ENCODE measurements at places on chromosomes 16 and 17.

DNA sequence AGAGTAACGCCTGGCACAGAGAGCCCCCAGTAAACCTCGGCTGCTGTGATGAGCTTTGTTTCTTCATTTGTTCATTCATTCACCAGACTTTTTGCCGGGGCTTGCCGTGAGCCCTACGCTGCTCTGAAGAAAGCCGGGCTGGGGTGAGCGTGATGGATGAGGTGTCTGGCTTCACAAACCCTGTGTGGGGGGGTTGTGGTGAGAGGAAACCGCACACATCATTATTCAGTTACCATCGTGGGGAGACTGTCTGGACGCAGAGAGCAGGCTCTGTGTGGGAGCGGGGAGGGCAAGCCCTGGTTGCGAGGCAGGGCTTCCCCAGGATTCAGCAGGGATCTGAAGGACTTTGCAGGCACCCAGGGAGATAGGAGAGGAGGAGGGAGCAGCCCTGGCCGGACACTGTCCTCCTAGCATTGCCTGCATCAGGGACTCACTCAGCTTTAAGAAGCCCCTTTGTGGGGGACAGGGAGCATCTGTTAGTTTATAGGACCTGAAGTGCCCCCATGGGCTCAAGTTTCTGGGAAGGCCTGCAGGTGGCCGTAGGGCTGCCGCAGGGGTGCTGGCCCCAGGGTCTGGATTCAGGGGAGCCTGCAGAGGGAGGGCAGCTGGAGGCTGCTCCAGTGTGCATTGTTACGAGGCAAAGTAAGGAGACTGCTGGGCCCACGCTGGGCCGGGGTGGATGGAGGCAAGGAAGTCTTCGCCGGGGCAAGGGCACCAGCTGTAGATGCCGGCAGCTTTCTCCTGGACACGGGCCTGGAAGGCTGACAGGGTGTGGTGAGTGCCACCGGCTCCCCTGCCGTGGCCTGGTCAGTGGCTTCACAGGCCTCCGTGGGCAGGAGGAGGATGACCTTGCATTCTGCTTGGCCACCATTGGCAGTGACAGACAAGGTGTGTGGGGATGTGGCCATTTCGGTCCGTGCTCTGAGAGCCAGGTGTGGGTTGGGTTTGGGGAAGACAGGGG lies 334.5 kb downstream of the SEC14L1 start:
- no peak overlapping the region for H3K4me3 ChIP-seq
- no peaks in the 10 kb centered on the region for H3K27me3 ChIP-seq
- H3K27ac ChIP-seq: peak overlapping the region; percentile 62
- DNase-seq: no peak
- peaks cover 63% of the 10 kb centered on the region for H3K4me1 ChIP-seq

DNA sequence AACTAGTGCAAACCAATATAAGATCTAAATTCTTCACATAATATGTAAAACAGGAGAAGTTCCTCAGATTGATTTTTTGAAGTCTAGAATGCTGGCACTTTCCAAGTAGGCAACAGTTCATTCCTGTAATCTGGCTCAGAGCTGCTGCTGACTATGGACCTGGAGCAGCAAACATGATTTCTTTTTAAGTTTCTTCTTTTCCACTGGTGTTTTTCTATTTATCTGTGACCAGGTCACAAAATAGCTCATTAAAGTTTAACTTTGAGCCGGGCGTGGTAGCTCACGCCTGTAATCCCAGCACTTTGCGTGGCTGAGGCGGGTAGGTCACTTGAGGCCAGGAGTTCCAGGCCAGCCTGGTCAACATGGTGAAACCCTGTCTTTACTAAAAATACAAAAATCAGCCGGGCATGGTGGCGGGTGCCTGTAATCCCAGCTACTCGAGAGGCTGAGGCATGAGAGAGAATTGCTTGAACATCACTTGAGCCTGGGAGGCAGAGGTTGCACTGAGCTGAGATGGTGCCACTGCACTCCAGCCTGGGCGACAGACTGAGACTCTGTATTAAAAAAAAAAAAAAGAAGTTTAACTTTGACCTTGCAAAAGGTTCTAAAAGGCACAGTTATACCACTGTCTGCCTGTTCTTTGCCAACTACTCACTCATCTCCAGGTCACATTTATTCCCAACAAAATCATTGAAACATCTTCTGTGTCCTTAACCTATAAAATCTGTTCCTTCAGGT lies 29.4 kb upstream of the SLC13A2 start:
- H3K36me3 ChIP-seq: no peaks in the 10 kb centered on the region
- DNase-seq: no peak
- no peak overlapping the region for H3K4me3 ChIP-seq
- H3K27ac ChIP-seq: no peak overlapping the region
- peaks cover 5% of the 10 kb centered on the region for H3K27me3 ChIP-seq
- H3K4me1 ChIP-seq: no peaks in the 10 kb centered on the region

GRCh38 chr16:84829168-84829965 lies 9.6 kb downstream of the CRISPLD2 start:
- no peaks in the 10 kb centered on the region for H3K36me3 ChIP-seq
- no peaks in the 10 kb centered on the region for H3K4me1 ChIP-seq
- DNase-seq: no peak
- H3K4me3 ChIP-seq: no peak overlapping the region

DNA sequence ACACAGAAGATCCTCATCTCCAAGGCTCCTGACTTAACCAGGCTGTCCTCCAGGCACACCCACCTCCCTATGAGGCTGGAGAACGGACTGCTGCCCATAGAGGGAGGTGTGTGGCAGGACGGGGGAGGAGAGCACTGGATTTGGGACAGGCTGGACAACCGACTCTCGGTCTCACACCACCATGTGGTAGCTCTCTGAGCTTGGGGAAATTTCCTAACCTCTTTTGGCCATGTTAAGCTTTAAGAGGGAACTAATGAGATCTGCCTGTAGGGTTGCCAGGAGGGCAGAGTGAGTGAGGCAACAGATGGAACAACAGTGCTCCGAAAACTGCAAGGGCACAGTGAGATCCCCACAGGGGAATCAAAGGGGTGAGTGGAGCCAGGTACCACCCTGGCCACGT lies 32.7 kb downstream of the RHBDL3 start:
- H3K27me3 ChIP-seq: no peaks in the 10 kb centered on the region
- H3K4me3 ChIP-seq: no peak overlapping the region
- no peak overlapping the region for H3K27ac ChIP-seq
- H3K4me1 ChIP-seq: peaks cover 26% of the 10 kb centered on the region
- no peaks in the 10 kb centered on the region for H3K36me3 ChIP-seq
- DNase-seq: no peak

DNA sequence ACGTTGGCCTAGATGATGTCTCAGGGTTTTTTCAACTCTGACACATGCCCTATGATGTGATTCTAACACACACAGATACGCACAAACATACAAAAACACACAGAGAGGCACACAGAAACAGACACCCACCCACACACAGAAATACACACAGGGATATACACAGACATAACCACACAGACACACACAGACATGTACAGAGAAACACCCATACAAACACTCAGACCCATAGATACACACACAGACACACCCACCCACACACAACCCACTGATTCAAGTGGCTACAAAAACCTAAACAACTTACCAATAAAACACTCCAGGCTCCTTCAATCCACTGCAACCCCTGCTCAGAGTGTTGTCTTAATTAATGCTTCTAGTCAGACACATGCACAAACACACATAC lies 244.6 kb upstream of the CCL2 start:
- no peaks in the 10 kb centered on the region for H3K4me1 ChIP-seq
- DNase-seq: no peak
- H3K27ac ChIP-seq: no peak overlapping the region
- no peaks in the 10 kb centered on the region for H3K36me3 ChIP-seq

DNA sequence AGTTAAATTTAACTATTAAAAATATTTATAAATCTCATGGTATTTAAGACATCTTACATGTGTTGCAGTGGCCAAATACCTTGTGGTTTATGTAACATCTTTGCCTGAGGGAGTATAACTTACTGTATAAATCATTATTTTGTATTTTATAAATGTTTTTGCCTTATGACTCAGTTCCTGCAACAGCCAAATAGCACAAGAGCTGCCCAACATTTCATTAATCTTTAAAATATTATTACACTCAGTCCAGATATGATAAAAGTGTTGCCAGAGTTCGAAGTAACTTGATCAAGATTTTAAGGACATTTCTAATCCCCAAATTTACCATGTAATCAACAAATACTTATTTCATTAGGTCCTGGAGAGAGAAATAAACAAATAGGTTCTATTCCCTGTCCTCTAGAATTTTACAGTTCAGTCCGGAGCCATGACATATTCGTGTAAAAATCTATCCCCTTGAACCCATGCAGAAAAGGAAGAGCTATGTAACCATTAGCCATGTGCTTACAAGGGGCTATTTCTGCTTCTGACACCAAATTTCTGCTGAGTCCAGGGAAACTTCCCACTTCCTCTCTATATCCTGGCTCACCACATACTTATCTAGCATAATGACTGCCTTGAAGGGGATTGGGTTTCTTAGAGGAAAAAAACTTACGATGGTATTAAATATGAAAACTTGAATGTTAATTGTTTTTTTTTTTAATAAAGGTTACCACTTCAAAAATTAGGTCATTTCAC lies 44.0 kb downstream of the IRX6 start:
- no peak for DNase-seq
- peaks cover 74% of the 10 kb centered on the region for H3K27me3 ChIP-seq
- H3K27ac ChIP-seq: no peak overlapping the region
- H3K36me3 ChIP-seq: no peaks in the 10 kb centered on the region
- no peaks in the 10 kb centered on the region for H3K4me1 ChIP-seq

DNA sequence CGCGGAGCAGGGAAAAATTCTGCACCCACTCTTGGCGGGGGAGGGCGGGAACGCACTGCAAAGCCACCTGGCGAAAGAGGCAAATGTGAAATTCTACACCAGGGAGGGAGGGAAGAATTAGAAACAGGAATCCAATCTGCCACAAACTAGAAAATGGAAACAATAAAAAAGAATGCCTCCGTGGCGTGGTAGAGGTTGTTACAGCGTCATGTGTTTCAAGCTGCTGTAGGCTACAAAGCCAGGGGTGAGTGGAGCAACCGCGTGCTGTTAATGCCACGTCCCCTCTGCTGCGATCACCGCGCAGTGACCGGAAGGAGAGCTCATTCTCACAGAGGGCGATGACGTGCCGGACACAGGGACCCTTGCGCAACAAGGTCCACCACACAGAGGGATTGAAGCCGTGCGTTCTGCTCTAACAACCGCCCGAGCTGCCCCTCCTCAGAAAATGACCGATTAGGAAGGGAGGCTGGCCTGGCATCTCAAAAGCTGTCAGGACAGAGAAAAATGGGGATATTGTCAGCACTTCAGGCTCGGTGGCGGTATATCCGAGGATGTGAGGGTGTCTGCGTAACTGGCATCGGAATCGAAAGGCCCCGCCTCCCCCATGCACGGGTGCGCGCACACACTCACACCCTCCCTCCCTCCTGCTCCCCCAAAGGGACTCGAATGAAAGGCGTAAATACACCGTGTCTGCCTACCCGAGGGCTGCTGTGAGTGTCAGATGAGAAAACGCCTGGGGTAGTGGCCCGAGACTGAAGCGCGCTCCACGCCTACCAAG lies 70.8 kb upstream of the TNRC6C start:
- peaks cover 5% of the 10 kb centered on the region for H3K4me1 ChIP-seq
- H3K27ac ChIP-seq: no peak overlapping the region
- no peaks in the 10 kb centered on the region for H3K36me3 ChIP-seq
- H3K27me3 ChIP-seq: peaks cover 72% of the 10 kb centered on the region
- peak overlapping the region; percentile 60 for H3K4me3 ChIP-seq
- no peak for DNase-seq

DNA sequence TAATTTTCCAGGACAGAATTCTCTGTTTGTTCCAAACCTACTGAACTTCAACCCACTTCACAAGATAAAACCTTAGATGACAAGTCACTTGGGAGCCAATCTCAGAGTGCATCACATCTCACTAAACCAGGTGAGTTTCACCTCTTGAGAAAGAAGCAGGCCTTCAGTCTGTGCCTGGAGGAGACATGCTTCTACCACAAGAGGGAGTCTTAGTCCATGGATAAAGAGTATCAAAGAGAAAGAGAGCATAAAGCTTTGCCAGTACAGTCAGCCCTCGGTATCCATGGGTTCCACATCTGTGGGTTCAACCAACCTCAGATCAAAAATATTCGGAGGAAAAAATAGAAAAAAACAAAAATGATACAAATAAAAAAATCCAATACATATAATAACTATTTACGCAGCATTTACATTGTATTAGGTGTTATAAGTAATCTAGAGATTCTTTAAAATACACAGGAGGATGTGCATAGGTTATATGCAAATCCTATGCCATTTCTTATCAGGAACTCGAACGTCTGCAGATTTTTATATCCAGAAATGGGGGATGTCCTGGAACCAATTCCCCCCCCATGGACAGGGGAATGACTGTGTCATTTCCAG lies 37.7 kb downstream of the DUSP14 start:
- H3K4me1 ChIP-seq: no peaks in the 10 kb centered on the region
- H3K27ac ChIP-seq: no peak overlapping the region
- H3K27me3 ChIP-seq: no peaks in the 10 kb centered on the region
- no peak overlapping the region for H3K4me3 ChIP-seq

DNA sequence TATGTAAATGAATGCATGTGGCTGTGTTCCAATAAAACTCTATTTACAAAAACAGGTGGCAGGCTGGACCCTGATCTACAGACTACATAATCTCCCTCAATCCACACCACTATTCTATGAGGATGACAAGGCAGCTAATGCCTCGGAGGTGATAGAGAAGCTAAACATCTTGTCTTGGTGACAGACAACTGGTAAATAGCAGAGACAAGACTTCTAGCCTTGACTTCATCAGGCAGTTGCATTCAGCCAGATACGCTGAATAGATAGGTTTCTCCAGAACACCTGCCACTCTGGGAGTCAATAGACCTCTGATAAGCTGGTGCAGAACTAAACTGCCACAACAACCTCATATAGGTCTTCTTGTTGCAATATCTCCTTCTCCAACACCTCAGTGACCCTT lies 3.3 kb downstream of the ATPAF2 start:
- H3K4me1 ChIP-seq: peaks cover 33% of the 10 kb centered on the region
- peak overlapping the region; percentile 59 for H3K27ac ChIP-seq
- H3K27me3 ChIP-seq: peaks cover 6% of the 10 kb centered on the region
- no peak overlapping the region for H3K4me3 ChIP-seq
- H3K36me3 ChIP-seq: no peaks in the 10 kb centered on the region

DNA sequence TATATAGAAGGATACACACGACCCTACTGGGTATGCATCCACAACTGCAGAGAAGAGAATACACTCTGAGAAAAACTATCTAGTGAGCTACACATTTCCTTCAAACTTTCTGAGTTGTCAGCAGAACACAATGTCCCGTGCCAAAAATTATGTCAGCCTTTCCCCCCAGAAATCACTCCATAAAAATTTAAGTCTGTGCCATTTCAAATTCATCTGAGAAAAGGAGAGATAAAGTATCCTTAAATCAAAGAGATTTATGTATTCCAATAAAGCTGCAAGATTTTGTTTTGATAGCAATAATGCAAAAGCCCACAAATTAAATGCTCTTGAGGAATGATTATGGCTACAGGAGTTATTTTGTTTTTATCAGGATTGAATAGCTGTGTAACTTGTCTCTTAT lies 760.1 kb downstream of the CDH11 start:
- no peak overlapping the region for H3K4me3 ChIP-seq
- no peak for DNase-seq
- no peaks in the 10 kb centered on the region for H3K4me1 ChIP-seq
- H3K27ac ChIP-seq: no peak overlapping the region
- no peaks in the 10 kb centered on the region for H3K36me3 ChIP-seq

DNA sequence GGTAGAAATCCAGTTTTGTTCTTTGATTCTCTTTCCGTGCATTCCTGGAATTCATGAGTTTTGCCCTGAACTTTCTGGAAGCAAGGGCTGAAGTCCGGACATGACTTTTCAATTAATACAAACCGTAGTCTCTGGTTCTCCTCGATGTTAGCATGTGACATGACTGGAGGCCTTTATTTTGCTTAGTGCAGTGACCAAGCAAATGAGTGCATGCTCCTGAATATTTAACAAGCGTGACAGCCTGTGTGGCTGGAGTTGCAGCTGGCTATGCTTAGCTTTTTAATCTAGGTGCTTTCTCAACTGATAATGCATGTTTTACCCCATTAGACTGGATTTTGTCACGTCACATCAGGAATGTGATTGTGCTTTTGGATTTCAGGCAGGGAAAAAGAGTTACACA lies 302.1 kb downstream of the MAP2K6 start:
- H3K27ac ChIP-seq: no peak overlapping the region
- peaks cover 38% of the 10 kb centered on the region for H3K4me1 ChIP-seq
- DNase-seq: no peak
